ENCODE measurements at places on chromosomes 2 and 18.

GRCh38 chr2:121897335-121897970 is 142.0 kb downstream of the TSN start:
- no peak overlapping the region for H3K4me3 ChIP-seq
- no peak overlapping the region for H3K27ac ChIP-seq
- no peaks in the 10 kb centered on the region for H3K27me3 ChIP-seq
- DNase-seq, result peak; percentile 15
- no peaks in the 10 kb centered on the region for H3K4me1 ChIP-seq

DNA sequence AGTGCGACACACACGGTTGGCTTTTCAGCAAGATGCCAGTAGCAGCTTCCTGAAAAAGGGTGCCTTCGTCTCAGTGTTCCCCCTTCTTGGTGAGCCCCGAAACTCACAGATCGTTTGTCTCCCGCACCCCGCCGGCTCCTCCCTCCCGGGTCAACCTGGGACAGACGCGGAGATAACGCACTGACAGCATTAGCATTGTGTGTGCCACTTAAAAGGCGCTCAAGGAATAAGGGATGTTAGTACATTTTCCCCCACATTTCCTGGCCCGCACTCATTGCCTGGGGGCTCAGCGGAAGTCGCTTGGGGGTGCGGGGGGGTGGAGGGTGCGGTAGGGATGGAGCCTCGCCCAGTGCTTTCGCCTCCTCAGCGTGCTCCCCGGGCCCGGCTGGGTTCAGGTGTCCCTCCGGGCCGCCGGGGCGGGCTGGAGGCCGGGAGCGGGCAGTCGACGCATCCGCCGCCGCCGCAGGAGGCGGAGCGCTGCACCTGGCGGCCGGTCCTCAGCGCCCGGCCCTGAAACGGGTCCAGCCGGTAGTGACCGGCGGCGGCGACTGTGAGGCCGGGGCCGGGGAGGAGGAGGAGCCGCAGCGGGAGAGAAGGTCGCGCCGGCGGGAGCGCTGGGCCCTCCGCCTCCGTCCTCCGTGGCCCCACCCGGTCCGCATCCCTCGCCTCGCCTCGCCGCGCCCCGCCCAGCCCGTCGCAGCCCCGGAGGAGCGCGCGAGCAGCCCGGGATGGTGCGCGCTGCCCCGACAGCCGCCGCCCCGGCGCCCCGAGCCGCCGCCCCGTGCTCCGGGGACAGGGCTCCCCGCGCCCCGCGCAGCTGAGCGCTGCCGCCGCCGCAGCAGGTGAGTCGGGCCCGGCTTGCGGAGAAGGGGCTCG is at the start of gene MFSD6:
Gene MFSD6, plus strand, starts transcription at position 694 of the 876 bp plus-strand sequence. CDS start 27,675 bp downstream, outside the sequence.
- H3K27me3 ChIP-seq, result peaks cover 21% of the 10 kb centered on the region
- no peaks in the 10 kb centered on the region for H3K36me3 ChIP-seq
- peak within 1 kb of the TSS; percentile 75 for H3K4me3 ChIP-seq

DNA sequence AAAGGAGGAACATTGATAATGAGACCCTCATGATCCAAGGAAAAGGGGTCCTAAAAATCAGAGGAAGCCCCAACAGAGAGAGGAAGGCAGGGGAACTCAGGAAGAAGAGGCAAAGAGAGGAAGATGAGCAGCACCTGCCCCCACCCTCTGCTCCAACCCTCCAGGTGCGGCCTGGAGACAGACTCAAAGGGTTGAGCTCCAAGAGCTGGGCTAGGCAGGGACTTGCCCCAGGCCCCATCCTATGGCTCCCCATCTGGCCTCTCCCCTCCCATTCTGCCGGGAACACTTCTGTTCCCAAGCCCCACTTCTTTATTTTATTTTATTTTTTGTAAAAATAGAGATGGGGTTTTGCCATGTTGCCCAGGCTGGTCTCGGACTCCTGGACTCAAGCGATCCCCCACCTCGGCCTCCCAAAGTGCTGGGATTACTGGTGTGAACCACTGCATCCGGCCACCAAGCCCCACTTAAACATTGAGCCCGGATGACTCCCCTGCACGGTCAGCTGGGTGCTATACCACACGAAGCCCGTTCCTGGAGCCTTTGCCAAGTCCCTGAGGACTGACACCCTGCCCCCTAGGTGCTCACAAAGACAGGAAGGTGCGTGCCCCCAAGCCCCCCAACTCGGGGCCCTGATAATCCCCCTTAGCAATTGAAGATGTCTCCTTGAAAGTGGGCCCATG is 3.8 kb upstream of the GPR55 start:
- H3K4me3 ChIP-seq, result no peak overlapping the region
- DNase-seq, result no peak
- H3K27me3 ChIP-seq, result no peaks in the 10 kb centered on the region
- peaks cover 2% of the 10 kb centered on the region for H3K4me1 ChIP-seq

DNA sequence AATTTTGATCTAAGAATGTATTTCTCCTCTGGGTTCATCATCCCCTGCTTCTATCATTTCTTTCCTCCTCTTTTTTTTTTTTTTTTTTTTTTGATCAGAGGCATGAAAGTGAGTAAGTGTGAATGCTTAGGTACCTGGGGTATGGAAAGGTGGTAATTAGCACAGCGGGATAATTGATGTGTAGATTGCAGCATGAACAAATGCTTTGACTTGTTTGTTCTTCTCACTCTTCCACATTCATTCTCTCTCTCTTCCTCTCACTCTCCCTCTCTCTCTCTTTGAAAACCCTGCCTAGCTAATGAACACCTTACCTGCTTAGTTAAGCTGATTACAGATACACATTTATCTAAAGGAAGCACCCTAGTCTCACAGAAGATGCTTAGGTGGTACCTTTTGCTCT is 74.7 kb downstream of the ZEB2 start:
- no peak overlapping the region for H3K4me3 ChIP-seq
- no peaks in the 10 kb centered on the region for H3K36me3 ChIP-seq
- no peaks in the 10 kb centered on the region for H3K27me3 ChIP-seq
- H3K27ac ChIP-seq, result no peak overlapping the region

DNA sequence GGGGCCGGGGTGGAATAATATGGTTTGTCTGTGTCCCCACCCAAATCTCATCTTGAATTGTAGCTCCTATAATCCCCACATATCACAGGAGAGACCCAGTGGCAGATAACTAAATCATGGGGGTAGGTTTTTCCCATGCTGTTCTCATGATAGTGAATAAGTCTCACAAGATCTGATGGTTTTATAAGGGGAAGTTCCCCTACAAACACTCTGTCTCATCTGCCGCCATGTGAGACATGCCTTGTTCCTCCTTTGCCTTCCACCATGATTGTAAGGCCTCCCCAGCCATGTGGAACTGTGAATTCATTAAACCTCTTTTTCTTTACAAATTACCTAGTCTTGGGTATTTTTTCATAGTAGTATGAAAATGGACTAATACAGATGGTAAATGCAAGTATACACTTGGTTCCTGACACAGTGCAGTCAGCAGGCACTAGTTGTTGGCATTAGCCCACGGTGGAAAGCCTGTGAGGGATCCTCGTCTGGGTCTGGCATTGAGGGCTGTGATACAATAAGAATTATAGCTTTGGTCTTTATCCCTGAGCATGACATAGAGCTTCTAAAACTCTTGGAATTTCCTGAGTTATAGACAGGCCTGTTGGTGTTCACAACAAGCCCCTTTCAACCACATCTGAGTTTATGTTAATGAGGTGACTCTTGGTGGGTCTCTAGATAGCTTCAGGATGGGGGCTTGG is 135.8 kb downstream of the CABLES1 start:
- peaks cover 9% of the 10 kb centered on the region for H3K4me1 ChIP-seq
- no peak for DNase-seq
- H3K4me3 ChIP-seq, result no peak overlapping the region
- no peak overlapping the region for H3K27ac ChIP-seq
- H3K36me3 ChIP-seq, result peaks cover 3% of the 10 kb centered on the region
- no peaks in the 10 kb centered on the region for H3K27me3 ChIP-seq

DNA sequence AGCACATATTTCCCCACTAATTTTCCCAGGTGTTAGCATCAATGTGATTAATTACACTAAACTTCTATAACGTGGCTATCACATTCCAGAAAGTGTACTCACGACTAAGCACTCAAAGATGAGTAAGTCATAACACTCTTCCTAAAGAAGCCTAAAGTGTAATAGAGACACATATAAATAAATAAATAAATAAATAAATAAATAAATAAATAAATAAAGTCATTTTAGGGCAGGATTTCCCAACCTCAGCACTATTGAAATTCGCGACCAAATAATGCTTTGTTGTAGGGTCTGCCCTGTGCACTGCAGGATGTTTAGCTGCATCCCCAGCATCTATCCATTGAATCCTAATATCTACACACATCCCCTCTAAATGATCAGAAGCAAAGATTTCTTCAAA is 390.9 kb downstream of the CDH7 start:
- H3K36me3 ChIP-seq, result no peaks in the 10 kb centered on the region
- no peak overlapping the region for H3K27ac ChIP-seq
- DNase-seq, result no peak
- no peak overlapping the region for H3K4me3 ChIP-seq
- H3K4me1 ChIP-seq, result no peaks in the 10 kb centered on the region

Data from trophoblast cell (in vitro differentiated cells and primary cell).